Prostate gland (tissue), 2 donors: ENCODE measurements at places on chromosomes 3 and 15. TPM values are rescaled to one million over a fixed set of nuclear protein-coding genes. Genes with fewer than 3 reads are reported as not detected.

GRCh38 chr3:39147711-39148434 lies 5.5 kb downstream of the CSRNP1 start:
- peak overlapping the region; percentile 100 for H3K27ac ChIP-seq
- no peaks in the 10 kb centered on the region for H3K27me3 ChIP-seq
- H3K4me3 ChIP-seq = no peak overlapping the region
- H3K4me1 ChIP-seq = peaks cover 41% of the 10 kb centered on the region

GRCh38 chr3:111763001-111763471 lies 96.0 kb upstream of the PHLDB2 start:
- no peaks in the 10 kb centered on the region for H3K36me3 ChIP-seq
- H3K27me3 ChIP-seq = no peaks in the 10 kb centered on the region
- DNase-seq = no peak
- no peak overlapping the region for H3K4me3 ChIP-seq
- peak overlapping the region; percentile 70 for H3K27ac ChIP-seq
- H3K4me1 ChIP-seq = peaks cover 4% of the 10 kb centered on the region

DNA sequence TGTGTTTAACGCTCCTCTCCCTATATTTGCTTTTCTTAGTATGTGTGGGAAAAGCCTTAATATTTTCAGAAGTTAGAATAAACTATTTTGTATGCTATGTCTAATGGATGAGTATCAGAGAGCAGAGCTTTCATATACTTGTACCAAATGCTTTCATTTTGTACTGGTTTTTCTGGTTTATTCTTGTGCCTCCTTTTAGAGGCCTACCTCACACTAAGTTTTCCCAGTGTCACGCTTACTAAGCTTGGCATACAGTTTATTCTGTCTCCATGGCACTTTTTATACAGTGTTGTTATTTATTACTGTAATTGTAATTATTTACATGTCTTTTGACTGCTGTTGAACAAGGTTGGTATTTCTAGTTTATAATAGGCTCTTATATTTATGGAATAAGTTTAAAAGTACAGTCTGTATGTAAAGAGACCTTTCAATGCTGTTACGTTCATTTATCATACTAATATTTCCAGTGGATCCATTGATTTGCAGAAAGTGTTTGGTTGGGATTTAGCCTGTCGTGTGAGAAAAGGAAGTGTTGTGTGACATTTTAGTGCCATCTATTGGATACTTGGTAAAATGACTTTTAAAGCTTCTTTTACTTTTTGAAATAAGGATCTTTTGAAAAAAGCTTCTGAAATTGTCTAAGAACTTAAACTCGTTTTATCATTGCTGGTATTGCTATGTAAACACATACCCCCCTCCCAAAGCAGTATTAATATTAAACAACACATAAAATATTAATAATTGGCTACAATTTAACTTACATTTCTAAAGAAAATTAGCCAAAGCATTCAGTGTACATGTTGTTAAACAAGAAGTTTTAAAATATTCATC lies 5.2 kb upstream of the EBLN2 start:
- no peaks in the 10 kb centered on the region for H3K36me3 ChIP-seq
- no peak overlapping the region for H3K27ac ChIP-seq

- H3K27me3 ChIP-seq = no peaks in the 10 kb centered on the region
- H3K27ac ChIP-seq = no peak overlapping the region
- H3K4me3 ChIP-seq = no peak overlapping the region
- no peaks in the 10 kb centered on the region for H3K4me1 ChIP-seq
- DNase-seq = no peak
These were observed 14.6 kb downstream of the ZNF860 start for GRCh38 chr3:31996195-31996594.

DNA sequence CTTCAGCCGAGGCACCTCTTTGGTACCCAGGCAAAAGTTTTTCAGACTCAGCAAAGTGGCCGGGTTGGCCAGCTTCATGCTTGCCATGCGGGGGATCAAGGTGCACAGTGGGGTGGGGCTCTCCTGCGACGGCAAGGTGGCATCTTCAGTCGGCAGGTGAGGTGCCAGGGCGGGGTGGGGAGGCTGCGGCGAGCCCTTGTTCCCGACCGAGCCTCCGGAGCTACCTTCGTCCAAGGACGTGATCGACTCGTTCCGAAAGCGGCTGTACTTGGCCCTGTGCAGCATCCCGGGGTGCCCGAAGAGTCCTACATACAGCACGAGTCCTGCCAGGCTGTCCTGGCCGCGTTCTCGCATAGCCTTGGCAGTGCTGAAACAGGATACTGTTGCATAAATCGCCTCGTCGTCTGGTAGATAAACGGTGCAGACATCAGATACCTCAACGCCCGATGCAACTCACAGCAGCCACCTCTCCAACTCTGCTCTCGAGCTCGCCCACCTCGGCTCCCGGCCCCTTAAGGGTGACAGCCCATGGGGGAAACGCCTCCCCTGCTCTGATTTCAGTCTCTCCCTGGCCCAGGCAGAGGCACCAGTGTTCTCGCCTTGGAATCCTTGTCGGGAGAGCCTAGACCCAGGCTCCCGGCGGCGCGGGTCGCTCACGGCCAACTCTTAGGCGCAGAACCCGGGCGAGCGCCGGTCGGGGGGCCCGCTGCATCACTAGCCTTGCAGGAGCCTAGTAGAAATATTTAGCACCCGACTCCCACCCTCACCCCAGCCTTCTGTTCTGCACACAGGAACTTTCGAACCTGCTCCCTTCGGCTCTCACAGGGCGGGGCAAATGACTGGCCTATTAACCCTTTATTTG lies 826 bp downstream of the SHC4 start:
- H3K4me3 ChIP-seq = peak overlapping the region; percentile 19
- peaks cover 6% of the 10 kb centered on the region for H3K4me1 ChIP-seq
- H3K27me3 ChIP-seq = no peaks in the 10 kb centered on the region
- DNase-seq = peak; percentile 33
- H3K36me3 ChIP-seq = no peaks in the 10 kb centered on the region

DNA sequence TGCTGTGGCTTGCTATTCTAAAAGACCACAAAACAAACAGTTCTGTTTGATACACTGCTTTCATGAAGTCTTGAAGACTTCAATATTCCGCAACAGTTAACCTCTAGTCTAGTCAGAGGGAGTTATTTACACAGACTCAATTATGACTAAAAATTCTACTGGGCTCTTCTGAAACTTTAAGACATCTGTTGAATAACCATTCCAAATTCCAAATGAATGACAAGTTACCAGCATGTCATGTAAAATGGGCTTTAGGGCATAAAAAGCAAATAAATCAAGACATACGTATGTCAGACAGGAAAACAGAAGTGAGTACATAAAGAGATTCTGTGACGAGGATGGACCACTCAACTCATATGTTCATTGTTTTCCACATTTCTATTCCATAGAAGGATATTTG lies 93.9 kb downstream of the PLOD2 start:
- H3K27ac ChIP-seq = no peak overlapping the region
- H3K27me3 ChIP-seq = no peaks in the 10 kb centered on the region
- no peaks in the 10 kb centered on the region for H3K36me3 ChIP-seq
- DNase-seq = no peak

DNA sequence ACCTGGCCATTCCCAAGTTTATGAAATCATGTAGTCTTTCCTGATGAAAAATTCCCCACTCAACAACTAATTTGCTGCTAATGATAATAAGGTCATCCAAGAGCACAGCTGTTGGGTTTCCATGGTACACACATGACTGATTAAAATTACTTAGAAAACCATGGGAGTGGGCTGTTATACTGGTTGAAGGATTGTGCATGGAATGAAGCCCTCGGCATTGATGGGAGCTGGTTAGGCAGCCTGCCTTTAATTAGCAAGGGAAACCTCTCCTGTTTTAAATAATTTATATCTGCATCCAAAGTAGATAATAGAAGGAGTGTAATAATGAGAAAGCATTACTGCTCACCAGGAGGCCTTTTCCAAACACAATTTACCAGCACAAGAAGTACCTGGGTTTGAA lies 235.1 kb upstream of the CFAP20DC start:
- no peaks in the 10 kb centered on the region for H3K4me1 ChIP-seq
- H3K36me3 ChIP-seq = no peaks in the 10 kb centered on the region
- no peaks in the 10 kb centered on the region for H3K27me3 ChIP-seq
- no peak for DNase-seq

Gene ESYT3
- 1.1 TPM for total RNA-seq

Gene C3orf85
- not detected for total RNA-seq
